ENCODE measurements at places on chromosomes 6 and 20.

DNA sequence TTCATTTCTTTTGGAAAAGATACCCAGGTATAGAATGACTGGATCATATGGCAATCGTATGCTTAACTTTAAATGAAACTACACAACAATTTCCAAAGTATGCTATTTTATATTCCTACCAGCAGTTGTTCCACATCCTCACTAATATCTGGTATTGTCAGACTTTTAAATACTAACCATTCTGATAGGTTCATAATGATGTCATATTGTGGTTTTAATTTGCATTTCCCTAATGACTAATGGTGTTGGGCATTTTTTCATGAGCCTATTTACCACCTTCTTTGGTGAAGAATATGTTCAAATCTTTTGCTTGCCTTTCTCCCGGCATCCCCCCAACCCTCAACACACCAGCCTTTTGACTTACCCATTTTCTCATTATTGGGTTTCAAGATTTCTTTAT is 96.2 kb upstream of the HMGN3 start:
- no peak for DNase-seq

DNA sequence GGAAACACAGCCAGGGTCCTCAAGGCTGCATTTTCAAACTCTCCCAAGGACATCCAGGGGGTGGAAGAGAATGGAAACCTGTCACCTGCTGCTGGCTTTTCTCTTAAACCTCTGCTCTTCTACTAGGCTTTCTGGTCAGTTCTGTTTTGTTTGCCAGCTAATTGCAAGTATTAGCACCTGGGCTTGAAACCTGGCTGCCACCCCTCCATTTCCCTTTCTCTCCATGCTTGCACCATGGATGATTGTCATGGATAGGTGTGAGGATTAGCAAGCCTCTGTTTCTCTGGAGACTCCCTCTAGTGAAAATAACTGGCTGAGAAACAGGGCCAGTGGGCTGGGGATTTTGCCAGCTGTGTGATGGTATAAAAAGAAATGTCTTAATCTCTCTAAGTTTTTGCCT is 33.0 kb upstream of the GPR6 start:
- DNase-seq: no peak

DNA sequence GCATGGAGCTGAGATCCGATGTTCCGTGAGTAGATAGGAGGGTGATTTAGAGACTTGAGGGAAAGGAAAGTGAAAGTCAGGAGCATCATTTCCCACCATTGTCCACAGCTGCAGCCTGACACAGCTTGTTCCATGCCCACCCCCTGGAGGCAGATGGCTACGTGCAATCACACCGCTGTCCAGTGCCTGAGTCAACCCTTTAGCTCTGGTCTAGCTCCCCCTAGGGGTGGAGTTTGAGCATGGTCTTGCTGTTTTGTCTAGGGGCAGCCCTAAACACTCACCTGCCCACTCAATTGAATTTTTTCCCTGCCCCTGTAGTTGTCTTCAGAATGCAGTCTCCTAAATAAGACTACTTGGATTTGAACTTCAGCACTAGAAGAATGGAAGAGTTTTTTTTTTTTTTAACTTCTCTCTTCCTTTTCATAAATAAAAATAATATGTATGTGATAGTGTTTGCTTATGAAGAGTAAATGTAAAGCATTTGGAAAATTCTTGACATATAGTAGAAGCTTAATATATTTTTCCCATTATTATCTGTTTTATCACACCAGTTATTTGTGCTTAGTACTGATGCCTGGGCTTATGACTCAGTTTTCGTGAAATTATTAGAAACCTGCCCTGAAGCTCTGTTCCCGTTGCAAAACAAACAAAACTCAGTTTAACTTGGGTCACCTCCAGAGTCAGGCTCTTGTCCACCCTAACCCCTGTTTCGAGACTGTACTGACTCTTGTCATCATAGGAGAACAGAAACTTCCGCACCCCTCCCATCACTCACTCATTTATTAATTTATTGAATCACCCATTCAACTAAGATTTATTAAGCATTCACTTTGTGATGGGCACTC is 814.8 kb downstream of the MAFB start:
- DNase-seq: peak; percentile 1

DNA sequence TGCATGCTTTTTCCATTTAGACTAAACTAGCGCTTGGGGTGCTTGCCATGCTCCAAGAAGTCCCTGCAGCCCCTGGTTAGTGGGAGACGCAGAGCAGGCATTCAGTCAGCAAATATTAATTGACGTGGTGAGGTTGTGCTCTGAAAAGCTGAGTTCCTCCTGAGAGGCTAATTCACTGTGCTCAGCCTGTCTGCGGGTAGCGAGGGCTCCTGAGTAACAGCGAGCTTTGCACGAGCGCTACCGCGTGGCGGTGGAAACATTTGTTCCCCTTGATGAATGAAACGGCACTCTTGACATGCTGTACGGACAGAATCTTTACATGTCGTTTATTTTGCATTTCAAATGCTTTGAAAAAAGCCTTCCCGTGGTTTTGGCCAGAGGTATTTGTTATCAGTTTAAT is 170.6 kb upstream of the AGPAT4 start:
- DNase-seq: no peak

GRCh38 chr20:51750037-51750769 is 18.0 kb downstream of the ATP9A start:
- no peak for DNase-seq

GRCh38 chr6:138146544-138146943 is 15.2 kb upstream of the ARFGEF3 start:
- no peak for DNase-seq

DNA sequence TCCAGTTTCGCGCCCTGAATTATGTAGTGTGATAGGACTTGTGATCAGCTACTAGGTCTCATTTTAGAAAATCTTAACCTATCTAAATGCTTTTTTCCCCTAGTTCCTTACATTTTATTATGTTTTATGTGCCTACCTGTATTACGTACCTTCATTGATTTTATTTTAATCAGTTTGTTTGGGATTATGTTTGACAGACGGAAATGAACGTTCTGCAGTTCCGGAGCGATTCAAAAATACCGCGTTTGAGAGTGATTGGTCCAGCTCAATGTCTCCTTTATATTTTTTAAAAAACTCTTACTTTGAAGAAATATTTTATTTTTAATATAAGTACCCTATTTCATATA is 114.3 kb upstream of the BTN3A2 start:
- peak; percentile 46 for DNase-seq

DNA sequence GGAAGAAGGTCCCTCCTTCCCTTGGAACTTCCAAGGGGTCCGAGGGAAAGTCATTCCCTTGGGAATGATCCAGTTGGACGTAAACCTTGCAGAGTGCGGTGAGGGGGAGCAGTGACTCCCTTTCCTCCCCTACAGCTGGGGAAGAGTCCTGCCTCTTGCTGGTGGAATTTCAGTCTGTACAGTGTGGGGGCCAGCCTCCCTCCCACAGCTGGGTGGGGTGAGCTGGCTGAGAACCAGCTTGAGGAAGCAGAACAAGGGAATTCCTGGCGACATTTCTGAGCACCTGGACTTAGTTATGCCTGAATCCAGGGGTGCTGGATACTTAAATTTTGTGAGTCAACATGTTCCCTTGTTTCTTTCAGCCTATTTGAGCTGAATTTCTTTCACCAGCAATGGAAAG is 152.0 kb downstream of the ANKRD60 start:
- DNase-seq: no peak

GRCh38 chr6:39933669-39934130 is 562 bp downstream of the MOCS1 start:
- no peak for DNase-seq

- DNase-seq: no peak
These were observed 8.9 kb downstream of the ARHGAP40 start for GRCh38 chr20:38610521-38610920.

GRCh38 chr6:15485936-15486335 is 176.9 kb downstream of the DTNBP1 start:
- no peak for DNase-seq

- no peak for DNase-seq
These were observed 56.0 kb downstream of the CEBPB start for GRCh38 chr20:50246367-50247195.

GRCh38 chr6:168782187-168782751 is 341.3 kb downstream of the SMOC2 start:
- no peak for DNase-seq

DNA sequence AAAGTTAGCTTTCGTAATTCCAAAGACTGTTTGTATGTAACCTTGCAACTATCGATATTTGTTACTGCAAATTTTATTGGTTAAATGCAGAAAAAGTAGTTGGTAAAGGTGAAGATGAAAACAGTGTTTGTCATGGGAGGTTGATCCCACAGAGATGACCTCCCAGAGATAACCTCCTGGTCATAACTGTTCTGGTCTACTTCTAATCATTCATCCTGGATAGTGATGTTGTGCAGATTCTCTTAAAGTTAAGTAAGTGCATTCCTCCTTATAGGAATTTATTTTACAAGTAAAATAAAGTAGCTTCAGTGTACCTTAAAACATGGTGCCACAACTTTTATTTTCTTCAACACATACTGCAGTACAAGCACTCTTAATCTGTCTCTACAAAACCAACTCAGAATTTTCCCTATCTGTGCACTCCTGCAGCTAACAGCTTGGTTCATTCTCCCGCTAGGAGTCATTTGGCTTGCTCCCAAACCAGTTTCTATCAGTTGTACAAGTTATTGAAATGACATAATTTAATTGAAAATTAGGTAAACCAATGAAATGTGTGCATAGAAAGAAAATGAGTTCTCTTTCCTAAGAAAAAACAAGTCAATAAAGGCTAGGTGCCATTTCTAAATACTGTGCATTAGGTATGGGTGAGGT is 19.2 kb downstream of the METTL24 start:
- no peak for DNase-seq

- DNase-seq: no peak
These were observed 75.9 kb downstream of the TAF4 start for GRCh38 chr20:61989741-61990140.

- DNase-seq: no peak
These were observed 14.7 kb upstream of the ADTRP start for GRCh38 chr6:11793277-11793676.

GRCh38 chr6:152209211-152209610 is 401.7 kb downstream of the ESR1 start:
- no peak for DNase-seq

- DNase-seq: peak; percentile 54
These were observed 10.9 kb downstream of the ABT1 start for GRCh38 chr6:26607434-26608230.

GRCh38 chr6:137676888-137677287 is 182.7 kb upstream of the OLIG3 start:
- no peak for DNase-seq

DNA sequence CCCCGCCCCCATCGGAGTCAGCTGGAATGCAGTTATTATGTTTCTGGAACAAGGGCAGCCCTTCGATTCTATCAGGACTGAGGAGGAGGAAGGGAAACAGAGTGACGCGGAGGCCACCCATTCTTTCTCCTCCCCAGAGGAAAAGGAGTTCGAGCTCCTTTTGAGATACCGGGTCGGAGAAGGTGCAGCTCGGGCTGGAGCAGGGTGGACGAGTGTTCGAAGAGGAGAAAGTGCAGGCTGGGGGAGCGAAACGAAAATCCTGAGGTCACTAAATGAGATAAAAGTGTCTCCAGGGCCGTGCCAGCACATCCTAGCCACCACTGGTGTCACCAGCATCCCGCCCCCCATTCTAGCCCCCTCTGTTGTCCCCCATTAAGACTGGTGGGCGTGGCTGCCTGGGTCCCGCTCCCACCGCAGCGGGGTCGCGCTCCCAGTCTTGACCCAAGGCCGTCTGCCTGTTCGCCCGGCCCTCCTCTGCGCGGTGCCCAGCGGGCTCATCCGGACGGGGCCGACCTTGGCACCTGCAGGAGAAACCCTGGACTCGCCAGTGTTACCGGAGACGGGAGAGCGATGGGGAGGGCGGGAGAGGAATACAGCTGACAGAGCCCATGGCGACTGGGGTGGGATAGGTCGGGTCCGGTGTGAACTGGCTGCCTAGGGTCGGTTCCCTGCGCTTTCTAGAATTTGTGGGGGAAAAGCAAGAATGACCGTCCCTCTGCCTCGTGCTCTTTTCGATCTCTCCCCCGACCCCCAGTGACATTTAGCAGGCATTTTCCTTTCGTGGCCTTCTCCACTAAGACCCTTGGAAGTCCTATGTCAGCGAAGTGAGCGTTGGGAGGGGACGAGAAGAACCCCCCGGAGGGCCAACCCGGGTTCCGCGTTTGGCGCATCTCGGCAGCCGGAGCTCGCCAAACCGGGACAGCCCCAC is 16.2 kb downstream of the FOXA2 start:
- DNase-seq: no peak

DNA sequence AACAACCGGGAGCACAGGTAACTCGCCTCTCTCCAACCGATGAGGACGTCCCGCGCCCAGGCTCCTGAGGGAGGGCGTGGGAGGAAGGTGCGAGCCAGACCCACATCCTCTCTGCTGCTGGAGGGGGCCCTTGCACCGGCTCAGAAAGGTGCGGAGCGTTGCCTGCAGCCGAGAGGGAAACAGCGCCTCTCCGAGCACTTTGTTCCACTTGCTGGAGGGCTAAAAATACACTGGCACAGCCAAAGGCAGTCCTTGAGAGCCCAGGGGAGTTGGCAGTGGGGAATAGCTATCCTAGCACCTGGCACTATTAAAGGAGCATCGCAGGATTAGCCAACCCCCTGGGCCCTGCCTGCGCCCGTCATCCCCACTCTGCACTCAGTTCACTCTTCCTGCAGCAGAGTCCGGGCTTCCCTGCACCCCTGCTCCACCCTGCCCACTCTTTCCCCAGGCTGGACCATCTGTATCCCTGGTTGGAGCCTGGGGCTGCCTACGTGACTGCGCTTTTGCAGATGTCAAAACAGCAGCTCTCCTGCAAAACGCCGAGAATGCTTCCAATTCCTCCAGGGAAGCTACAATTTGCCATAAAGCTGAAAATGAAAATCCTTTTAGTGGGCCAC is 108.9 kb downstream of the SNX5 start:
- DNase-seq: no peak

DNA sequence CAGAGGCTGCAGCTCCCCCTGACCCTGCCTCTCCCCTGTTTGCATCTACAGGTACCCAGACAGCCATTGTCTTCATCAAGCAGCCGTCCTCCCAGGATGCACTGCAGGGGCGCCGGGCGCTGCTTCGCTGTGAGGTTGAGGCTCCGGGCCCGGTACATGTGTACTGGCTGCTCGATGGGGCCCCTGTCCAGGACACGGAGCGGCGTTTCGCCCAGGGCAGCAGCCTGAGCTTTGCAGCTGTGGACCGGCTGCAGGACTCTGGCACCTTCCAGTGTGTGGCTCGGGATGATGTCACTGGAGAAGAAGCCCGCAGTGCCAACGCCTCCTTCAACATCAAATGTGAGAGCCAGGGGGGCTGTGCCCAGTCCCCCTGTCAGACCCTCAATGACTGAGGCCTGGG is 42.1 kb upstream of the SRF start:
- no peak for DNase-seq

GRCh38 chr6:134925800-134926199 is 24.1 kb downstream of the ALDH8A1 start:
- DNase-seq: no peak

- no peak for DNase-seq
These were observed 1.9 kb downstream of the MKKS start for GRCh38 chr20:10432079-10432478.

DNA sequence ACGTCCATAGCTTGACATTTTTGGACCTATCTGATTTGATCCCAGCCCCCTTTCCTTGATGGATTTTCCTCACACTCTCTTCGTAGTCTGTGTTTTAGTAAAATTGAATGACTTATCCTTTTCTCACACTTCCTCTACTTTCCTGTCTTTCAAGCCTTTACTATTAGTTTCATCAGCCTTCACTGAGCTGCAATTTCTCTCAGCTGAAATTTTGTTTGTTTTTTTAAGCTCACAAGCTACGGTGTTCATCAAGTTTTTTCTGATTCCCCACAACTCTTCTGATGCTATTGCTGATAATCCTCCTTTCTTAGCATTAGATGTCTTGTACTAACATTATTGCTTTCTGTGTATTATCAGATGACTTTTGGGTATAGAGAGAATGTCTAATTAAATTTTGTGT is 263.7 kb downstream of the TBX18 start:
- DNase-seq: no peak

- DNase-seq: no peak
These were observed 551.3 kb upstream of the EPHA7 start for GRCh38 chr6:93970684-93971083.

All from activated CD4-positive, alpha-beta T cell treated with anti-CD3 and anti-CD28 coated beads, Interleukin-2, amount 50 U/mL, for 1 hour (primary cell).